Effector memory CD4-positive, alpha-beta T cell (primary cell): ENCODE measurements at places on chromosomes 7 and 10.
A peak's percentile ranks its signal among the peaks of the same experiment; 100 is the strongest.

GRCh38 chr7:55521917-55522902, 50.1 kb downstream of the VOPP1 start:
- no peaks in the 10 kb centered on the region for H3K27me3 ChIP-seq
- no peak overlapping the region for H3K27ac ChIP-seq
- DNase-seq = no peak
- peaks cover 30% of the 10 kb centered on the region for H3K36me3 ChIP-seq

DNA sequence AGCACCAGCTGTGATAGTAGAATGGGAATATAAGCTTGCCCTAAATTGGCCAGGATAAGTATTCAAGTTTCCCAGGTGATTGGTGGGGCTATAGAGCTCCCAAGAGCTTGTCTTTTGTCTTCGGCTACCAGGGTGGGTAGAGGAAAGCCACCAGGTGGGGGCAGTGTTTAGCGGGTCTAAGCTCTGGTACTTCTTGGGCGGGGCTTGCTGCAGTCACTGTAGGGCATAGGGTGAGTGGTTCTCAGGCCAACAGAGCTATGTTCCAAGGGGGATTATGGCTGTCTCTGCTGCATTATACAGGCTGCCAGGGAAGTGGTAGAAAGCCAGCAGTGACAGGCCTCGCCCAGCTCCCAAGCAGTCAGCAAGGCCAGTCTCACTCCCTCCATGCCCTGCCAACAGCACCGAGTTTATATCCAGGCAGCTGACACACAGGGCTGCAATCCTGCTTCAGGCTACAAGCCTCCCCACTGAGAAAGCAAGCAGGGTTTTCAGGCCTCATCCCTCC, 110.7 kb downstream of the ZNF467 start:
- no peak overlapping the region for H3K4me3 ChIP-seq
- no peaks in the 10 kb centered on the region for H3K36me3 ChIP-seq
- H3K27me3 ChIP-seq = no peaks in the 10 kb centered on the region
- no peak overlapping the region for H3K27ac ChIP-seq

DNA sequence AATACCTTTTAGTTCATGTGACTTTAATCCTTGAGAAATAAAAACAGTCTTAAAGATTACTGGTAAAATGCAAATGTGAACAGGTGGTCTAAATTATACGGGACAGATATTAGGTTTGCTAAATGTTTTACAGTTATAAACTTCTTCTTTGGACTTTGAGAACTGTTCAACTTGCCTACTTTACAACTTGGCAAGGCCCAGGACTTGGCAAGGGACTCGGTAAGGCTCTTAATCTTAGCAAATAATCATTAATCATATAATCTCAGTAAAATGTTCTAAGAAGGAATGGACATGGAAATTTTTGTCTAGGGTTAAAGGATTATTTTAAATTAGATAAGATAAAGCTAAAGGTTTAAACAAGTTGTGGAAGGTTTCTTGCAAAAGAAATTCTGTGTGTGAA, 4.8 kb upstream of the UBE2D4 start:
- no peak overlapping the region for H3K27ac ChIP-seq
- no peak for DNase-seq
- H3K4me3 ChIP-seq = no peak overlapping the region

DNA sequence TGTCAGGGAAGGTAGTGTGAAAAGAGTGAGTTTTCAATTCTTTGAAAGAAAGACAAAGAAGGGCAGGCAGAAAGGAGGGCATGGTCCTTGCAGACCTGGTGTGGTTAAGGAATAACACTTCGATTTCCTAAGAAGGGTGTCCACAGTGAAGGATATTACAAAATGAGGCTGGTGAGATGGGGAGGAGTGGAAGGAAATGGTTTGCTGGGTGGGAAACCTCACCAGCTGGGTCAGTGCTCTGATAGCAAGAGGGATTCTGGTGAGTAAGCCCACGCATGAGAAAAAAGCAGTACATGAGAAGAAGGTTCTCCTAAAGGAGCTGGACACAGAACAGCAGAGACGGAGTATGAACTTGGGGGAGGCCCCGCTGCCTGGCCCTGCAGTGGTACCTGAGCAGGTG, 230.6 kb upstream of the PLXNA4 start:
- no peaks in the 10 kb centered on the region for H3K27me3 ChIP-seq
- no peak overlapping the region for H3K4me3 ChIP-seq
- H3K36me3 ChIP-seq = no peaks in the 10 kb centered on the region
- no peaks in the 10 kb centered on the region for H3K4me1 ChIP-seq

DNA sequence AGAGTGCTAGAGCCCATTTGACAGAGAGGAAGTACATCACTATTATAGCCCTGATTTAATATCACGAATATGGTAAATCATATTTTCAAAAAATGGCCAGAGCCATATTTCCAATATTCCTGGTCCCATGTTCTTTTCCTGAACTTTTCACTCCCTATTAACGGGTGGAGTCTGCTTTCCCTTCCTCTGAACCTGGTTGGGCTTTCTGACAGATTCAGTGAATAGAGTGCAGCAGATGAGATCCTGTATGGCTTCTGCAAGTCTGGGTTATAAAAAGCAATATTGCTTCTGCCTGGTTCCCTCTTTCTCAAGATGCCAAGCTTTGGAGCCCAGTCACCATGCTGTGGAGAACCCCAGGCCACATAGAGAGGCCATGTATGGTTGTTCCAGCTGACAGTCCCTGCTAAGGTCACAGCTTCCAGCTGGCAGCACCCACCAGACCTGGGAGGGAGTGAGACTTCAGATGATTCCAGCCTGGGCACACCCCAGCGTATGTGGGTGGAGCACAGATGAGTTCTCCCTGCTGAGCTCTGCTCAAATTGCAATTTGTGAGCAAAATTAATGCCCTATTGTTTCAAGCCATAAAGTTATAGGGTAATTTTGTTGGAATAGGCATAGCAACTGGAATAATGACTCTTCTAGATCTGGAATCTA, 17.9 kb upstream of the CHCHD3 start:
- no peaks in the 10 kb centered on the region for H3K27me3 ChIP-seq
- no peaks in the 10 kb centered on the region for H3K4me1 ChIP-seq
- H3K36me3 ChIP-seq = no peaks in the 10 kb centered on the region
- H3K4me3 ChIP-seq = no peak overlapping the region
- DNase-seq = no peak

DNA sequence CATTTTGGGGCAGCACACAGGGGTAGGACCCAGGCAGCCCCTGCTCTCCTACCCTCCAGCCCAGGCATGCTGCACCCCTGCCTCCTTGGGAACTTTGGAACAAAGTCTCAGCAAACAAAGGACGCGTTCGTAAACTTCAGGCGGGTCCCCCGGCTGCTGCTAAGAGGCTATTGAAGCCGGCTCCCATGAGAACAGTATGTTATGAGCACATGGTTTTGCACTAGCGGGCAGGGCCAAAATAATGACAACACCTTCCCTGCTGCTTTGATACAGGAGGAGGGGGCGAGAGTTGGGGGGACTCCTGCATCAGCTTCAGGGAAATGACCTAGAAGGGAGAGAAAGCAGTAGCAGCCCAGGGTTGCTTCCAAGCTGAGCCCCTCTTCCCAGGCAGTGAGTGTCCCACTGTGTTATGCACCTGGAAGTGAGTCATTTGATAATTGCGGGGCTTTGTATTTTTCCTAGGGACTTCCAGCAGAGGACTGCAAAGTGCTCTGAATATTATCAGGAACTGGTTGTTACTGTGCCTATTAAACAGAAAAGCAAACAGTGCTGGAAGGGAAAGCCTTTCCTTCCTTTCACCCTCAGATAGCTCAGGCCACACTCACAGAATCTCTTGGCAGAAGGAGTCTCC, 6.9 kb downstream of the ITPRIP start:
- no peaks in the 10 kb centered on the region for H3K36me3 ChIP-seq
- H3K27me3 ChIP-seq = no peaks in the 10 kb centered on the region
- peaks cover 72% of the 10 kb centered on the region for H3K4me1 ChIP-seq
- no peak overlapping the region for H3K4me3 ChIP-seq
- no peak overlapping the region for H3K27ac ChIP-seq

GRCh38 chr7:83610649-83611304, 38.2 kb downstream of the SEMA3E start:
- H3K27ac ChIP-seq = no peak overlapping the region
- no peak for DNase-seq
- H3K4me3 ChIP-seq = no peak overlapping the region
- H3K27me3 ChIP-seq = no peaks in the 10 kb centered on the region
- H3K36me3 ChIP-seq = no peaks in the 10 kb centered on the region

DNA sequence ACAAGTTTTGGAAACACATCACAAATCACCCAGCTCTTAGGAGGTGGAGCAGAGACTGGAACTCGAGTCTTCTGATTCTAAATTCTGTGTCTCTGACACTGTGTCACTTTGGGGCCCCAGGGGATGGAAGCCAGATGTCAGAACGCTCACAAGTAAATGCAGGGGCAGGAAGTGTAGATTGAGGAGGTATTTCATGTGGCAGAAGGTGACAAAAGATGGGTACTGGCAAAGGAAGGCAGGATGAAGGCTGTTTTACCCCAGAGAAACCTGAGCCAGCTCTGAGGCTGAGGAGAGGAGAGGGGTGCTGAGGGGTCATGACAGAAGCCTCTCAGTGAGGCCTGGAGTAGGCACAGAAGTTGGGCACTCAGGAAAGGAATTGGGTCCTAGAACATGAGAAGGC, 6.0 kb upstream of the PURB start:
- H3K27me3 ChIP-seq = no peaks in the 10 kb centered on the region
- H3K4me1 ChIP-seq = peaks cover 5% of the 10 kb centered on the region
- no peak overlapping the region for H3K4me3 ChIP-seq
- no peak for DNase-seq
- H3K36me3 ChIP-seq = no peaks in the 10 kb centered on the region

GRCh38 chr10:129942936-129943715, 20.9 kb downstream of the EBF3 start:
- no peak overlapping the region for H3K27ac ChIP-seq
- no peaks in the 10 kb centered on the region for H3K36me3 ChIP-seq
- H3K27me3 ChIP-seq = peaks cover 3% of the 10 kb centered on the region
- H3K4me3 ChIP-seq = no peak overlapping the region
- DNase-seq = no peak
- H3K4me1 ChIP-seq = no peaks in the 10 kb centered on the region

- H3K4me1 ChIP-seq = peaks cover 11% of the 10 kb centered on the region
- no peaks in the 10 kb centered on the region for H3K27me3 ChIP-seq
- no peak for DNase-seq
- H3K4me3 ChIP-seq = peak overlapping the region; percentile 74
- peak overlapping the region; percentile 86 for H3K27ac ChIP-seq
These were observed 648 bp downstream of the HUS1 start for GRCh38 chr7:47978790-47979144.

DNA sequence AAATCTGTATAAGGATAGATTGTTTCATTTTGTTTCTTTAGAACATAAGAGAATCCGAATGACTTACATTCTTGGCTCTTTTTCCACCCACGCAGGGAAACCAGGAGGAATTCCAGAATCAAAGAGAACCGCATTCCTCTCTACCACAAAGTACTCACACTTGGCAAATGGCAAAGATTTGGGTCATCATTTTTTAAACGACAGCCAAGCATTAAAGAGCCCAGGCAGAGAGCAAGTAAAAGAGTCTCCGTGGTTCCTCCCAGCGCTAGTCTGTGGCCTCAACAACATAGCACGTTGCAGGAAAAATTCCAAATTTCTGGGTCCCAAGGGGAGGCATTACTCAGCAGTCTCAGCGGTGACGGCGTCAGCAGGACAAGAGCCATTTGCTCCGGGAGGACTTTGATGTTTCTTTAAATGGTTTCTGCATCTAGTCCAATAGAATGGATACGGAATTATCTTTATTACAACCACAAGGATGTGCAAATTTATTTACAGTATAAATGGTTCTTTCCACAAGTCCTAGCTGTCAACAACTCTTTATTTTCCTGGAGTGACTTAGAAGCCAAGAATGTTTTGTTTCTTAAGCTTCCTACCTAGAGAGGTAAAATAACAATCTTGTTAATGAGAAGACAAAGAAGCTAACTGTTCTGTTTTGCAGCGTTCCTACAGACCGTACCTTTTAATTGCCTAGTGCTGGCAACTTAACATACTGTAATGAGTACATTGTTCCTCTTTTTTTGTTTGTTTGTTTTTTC, 232.5 kb downstream of the SKIDA1 start:
- H3K36me3 ChIP-seq = no peaks in the 10 kb centered on the region
- no peaks in the 10 kb centered on the region for H3K4me1 ChIP-seq
- no peak overlapping the region for H3K4me3 ChIP-seq
- no peaks in the 10 kb centered on the region for H3K27me3 ChIP-seq
- DNase-seq = no peak

DNA sequence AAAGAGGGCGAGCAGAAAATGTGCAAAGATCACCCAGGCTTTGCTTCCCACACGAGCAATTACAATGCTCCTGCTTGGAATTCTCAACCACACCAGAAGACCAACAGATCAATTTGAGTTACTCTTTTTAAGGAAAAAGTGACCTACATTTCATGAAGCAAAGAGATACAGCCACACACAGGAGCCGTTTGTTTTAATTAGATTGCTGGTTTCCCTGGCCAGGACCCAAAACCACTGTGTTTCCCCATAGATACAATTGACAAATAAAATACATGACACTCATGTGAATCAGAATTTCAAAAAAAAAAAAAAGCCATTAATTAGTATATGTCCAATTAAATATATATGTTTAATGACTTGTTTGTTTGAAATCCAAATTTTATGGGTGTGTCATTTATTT, 458.3 kb downstream of the PLXDC2 start:
- no peak overlapping the region for H3K4me3 ChIP-seq
- H3K27me3 ChIP-seq = no peaks in the 10 kb centered on the region
- no peaks in the 10 kb centered on the region for H3K36me3 ChIP-seq

GRCh38 chr10:103645141-103646054, 151.9 kb downstream of the NEURL1 start:
- H3K36me3 ChIP-seq = no peaks in the 10 kb centered on the region
- no peak overlapping the region for H3K27ac ChIP-seq
- DNase-seq = no peak
- no peaks in the 10 kb centered on the region for H3K4me1 ChIP-seq

- no peaks in the 10 kb centered on the region for H3K36me3 ChIP-seq
- H3K27me3 ChIP-seq = peaks cover 57% of the 10 kb centered on the region
- DNase-seq = no peak
These were observed 2.5 kb downstream of the HMX2 start for GRCh38 chr10:123150271-123150985.

GRCh38 chr7:100867040-100867775, at the start of gene TRIP6:
TRIP6 (plus strand) TSS chr7:100867387; CDS start chr7:100867498, 111 bp downstream.
- H3K4me3 ChIP-seq = peak within 1 kb of the TSS; percentile 51
- peak within 1 kb of the TSS; percentile 73 for H3K27ac ChIP-seq
- DNase-seq = no peak
- H3K4me1 ChIP-seq = peaks cover 14% of the 10 kb centered on the region
- peaks cover 9% of the 10 kb centered on the region for H3K36me3 ChIP-seq

DNA sequence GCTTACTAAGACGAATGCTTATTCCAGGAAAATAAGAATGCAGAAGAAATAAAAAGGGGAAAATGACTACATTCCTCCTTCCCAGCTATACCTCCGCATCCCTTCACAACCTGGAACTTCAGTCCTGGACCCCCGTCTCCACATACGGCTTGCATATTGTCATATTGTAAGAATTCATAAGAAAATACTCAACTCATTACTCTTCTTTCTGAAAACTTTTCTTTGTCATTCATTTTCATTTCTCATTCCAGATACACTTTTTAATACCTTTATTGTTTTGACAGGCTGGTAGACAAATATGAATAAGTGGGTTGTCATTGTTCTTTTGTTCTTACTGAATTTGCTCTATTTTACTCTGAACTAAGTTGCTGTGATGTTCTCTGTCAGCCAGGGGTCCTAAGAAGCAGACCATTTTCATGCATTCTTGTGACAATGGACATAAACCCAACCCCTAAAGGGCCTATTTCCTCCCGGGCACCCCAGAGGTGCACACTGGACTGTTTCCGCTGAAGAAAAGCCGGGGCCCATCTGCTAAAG, 23.3 kb upstream of the SFTPA2 start:
- H3K4me1 ChIP-seq = no peaks in the 10 kb centered on the region
- DNase-seq = no peak
- H3K27ac ChIP-seq = no peak overlapping the region
- no peaks in the 10 kb centered on the region for H3K27me3 ChIP-seq
- no peaks in the 10 kb centered on the region for H3K36me3 ChIP-seq

GRCh38 chr7:117225536-117225935, 97.3 kb downstream of the WNT2 start:
- no peak overlapping the region for H3K4me3 ChIP-seq
- no peaks in the 10 kb centered on the region for H3K36me3 ChIP-seq
